ENCODE measurements at places on chromosomes 4 and X.

GRCh38 chr4:6381571-6382123 is 90.8 kb downstream of the PPP2R2C start:
- no peak for DNase-seq

DNA sequence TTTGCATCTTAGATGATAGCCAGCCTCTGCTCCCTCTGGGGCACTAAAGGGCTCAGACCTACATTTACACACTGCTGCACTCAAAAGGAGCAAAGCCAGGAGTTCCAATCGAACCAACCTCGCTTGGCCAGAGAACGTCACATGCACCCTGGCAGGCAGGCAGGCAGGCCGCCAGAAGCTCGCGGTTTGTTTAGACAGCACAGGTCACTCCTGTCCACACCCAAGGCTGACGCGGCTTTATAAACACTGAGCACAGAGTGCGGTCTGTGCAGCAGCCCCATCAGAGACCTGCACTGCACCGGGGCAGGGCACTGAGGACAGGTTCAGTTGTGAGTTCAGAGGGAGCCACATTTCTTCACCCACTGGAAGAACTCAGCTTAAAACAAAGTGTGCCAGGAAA is 143.9 kb downstream of the BCOR start:
- DNase-seq: peak; percentile 78

- peak; percentile 89 for DNase-seq
Observed at GRCh38 chr4:135508006-135508714, 1306.6 kb upstream of the PABPC4L start.

DNA sequence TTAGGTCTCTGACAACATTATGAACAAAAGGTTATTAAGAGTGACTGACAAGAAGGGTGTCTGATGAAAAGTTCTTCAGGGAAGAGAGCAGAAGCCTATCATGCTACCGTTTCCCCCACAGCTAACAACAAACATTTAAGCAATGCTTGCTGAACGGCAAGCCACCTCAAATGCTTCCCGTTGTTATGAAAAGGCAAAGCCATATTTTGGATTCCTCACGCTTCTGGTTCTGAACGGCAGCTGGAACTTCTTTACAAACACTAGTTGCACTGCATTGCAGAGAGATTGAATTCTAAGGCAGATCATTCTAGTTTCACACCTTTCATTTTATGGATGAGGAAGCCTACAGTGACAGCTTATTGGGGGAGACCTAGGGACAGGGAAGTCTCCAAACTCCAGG is 48.6 kb upstream of the NAP1L5 start:
- DNase-seq: no peak

- DNase-seq: no peak
Observed at GRCh38 chrX:154348114-154348531, 26.3 kb downstream of the FLNA start.

- DNase-seq: no peak
Observed at GRCh38 chr4:142447009-142447408, 399.1 kb downstream of the INPP4B start.

DNA sequence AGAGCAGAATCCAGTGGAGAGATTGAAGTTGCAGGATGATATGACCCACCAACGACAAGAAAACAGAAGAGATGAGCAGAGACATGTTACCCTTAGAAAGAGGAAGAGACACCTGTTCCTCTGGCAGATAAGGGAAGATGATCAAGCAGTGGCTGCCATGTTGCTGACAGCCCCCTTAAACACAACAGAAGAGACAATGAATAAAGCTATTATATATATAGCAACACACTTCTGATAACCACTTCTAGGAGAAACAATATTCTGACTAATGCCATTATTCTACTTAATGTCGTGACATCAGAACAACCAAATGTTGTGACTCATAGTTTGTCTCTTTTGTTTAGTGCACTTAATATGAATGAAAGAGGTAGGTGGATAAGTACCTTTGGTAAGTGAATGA is 44.9 kb downstream of the SH3RF1 start:
- DNase-seq: no peak

DNA sequence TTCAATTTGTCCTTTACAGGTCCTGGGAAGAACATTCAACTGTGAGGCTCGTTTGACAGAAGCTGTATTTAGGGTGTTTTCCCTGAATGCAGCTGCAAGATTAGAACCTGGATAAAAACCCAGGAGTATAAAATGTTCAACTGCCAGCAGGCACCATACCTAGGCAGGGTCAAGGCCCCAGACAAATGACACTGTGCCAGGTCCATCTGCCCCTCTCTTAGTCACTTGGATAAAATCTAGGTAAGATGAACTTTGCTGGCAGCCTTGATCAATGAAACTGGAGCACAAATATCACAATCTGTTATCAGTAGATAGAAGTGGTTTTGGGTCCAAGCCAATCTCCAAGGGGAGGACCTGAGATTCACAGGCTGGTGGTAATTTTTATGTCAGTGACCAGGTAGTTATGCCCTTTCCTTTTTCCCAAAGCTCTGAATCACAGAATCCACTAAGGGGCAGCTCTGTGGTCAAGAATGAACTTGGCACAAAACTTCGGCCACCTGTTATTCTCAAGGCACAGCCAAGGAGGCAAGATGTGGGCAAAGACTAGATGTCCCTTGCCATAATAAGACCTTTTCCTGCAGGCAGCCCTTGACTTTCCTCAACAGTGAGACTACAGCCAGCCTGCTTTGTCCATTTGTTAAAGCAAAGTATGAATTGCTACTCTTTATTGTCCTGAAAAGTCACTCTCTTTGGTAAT is 501.0 kb downstream of the PPARGC1A start:
- no peak for DNase-seq

GRCh38 chr4:147309434-147309833 is 171.5 kb upstream of the EDNRA start:
- peak; percentile 37 for DNase-seq

GRCh38 chrX:44303119-44303518 is 40.4 kb downstream of the EFHC2 start:
- DNase-seq: no peak

DNA sequence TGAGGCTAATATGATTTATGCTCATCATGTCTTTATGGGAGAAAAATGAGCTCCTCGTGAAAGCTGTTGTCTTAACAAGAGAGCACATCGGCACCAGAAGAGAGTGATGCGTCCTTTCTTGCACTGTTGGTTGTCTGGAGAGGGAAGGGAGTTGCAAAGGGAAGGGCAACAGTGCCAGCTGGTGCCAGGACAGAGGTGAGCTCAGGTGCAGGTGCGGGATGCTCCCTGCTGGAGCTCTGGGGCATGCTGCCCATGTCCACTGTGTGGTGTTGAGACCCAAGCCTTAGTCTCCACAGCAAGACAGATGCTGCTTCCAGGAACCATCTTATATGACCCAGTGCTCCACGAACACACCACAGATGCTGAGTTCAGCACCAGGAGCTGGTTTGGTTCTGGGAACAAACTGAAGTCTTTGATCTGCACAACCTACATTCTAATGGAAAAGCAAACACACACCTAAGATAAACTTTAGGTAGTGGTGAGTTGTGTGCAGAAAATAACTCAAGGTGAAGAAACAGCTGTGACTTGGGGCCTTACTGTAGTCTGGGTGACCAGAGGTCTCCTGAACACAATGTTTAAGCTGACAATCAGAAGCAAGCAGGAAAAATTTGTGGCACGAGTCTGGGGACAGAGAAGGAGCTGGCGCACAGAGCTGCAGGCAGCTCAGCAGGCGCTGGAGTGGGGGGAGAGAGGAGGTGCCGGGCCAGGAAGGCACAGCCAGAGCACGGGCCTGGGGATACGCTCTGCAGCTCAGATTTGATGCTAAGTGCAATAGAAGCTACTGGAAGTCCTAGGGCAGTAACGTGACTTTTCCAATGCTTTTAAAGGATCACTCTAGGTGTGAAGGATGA is 73.2 kb downstream of the HAUS3 start:
- DNase-seq: no peak

- no peak for DNase-seq
Observed at GRCh38 chrX:15158350-15158735, 111.5 kb downstream of the ASB9 start.

DNA sequence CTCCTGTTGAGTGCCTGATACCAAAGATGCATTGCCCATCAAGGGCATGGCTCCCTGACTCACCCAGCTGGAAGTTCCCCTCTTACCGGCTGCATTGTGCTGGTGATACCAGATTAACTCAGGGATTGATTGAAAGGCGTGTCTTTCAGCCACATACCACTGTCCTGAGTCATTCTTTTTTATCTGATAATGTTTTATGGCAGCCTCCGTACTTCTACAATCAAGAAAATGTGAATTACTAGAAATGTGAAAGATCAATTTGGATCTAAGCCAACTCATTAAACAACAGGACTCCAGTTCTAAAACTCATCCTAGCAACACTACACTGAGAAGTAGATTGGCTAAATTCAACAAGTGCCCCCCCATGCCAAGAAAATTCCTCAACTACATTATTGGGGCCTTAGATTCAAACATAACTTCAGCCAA is 40.0 kb downstream of the TXK start:
- peak; percentile 74 for DNase-seq

DNA sequence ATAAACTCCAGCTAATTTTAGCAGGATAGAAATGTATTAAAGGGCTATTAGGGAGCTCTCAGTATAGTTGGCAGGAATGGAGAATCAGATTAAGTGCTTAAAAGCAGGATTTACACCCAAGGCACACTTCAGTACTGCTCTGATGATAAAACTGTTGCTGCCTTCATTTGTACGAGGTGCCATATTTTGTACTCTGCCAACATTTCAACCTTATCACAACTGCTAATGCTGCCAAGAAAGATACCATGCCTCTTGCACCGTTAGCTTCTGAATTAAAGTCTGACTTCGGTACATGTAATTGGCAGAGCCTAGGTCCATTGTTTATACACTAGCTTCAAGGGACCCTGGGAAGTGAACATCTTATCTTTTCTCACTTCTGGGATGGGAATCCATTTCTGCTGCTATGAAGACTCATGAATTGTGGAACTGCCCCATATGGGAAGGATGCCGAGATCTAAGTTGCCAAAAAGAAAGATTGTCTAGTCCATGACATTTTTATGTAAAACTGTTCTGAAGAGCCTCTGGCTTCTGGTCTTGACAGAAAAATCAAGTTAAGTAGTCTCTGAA is 624.0 kb upstream of the IGFBP7 start:
- no peak for DNase-seq

DNA sequence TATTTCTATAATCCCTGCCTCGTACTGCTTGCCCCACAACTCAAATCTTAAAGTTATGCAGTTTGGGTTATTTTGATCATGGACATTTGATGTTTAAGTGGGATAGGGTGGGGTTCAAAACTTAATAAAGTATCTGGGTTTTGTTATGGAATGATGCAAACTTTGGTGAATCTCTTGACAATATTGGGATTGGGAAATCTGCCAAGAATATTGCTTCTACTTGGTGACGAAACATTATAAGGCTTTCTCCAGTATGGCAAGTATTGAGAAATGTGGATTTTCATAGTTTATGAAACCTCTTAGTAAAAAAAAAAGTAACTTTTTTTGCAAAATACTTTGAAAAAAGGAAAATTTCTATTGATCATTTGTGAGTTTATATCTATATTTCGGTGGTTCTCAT is 130.8 kb upstream of the SFRP2 start:
- DNase-seq: no peak

GRCh38 chr4:76459291-76459723 is 24.3 kb downstream of the SHROOM3 start:
- peak; percentile 75 for DNase-seq

- no peak for DNase-seq
Observed at GRCh38 chr4:103359900-103360299, 161.8 kb upstream of the CENPE start.

GRCh38 chrX:155262970-155263754 is 1.1 kb downstream of the RAB39B start:
- DNase-seq: no peak

DNA sequence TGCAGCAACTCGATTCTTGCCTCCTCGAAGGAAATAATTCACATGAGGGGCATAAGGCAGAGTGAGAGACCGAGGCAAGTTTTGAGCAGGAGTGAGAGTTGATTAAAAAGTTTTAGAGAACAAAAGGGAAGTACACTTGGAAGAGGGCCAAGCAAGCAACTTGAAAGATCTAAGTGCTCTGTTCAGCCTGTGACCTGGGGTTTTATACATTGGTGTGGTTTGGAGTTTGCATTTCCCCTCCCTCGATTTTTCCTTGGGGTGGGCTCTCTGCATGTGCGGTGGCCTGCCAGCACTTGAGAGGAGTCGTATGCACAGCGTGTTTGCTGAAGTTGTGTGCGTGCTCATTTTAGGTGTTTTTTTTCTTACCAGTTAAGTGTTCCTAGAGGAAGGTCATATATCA is 356.4 kb downstream of the KLHL4 start:
- DNase-seq: no peak

DNA sequence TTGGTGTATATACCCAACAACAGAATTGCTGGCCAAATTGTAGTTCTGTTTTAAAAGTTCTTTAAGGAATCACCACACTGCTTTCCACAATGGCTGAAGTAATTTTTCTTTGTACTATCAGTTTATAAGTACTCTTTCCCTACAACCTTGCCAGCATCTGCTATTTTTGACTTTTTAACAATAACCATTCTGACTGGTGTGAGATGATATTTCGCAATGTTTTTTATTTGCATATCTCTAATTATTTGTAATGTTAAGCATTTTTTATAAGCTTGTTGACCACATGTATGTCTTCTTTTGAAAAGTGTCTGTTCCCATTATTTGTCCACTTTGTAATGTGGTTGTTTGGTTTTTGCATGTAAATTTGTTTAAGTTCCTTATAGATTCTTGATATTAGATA is 509.9 kb upstream of the POU3F4 start:
- no peak for DNase-seq

DNA sequence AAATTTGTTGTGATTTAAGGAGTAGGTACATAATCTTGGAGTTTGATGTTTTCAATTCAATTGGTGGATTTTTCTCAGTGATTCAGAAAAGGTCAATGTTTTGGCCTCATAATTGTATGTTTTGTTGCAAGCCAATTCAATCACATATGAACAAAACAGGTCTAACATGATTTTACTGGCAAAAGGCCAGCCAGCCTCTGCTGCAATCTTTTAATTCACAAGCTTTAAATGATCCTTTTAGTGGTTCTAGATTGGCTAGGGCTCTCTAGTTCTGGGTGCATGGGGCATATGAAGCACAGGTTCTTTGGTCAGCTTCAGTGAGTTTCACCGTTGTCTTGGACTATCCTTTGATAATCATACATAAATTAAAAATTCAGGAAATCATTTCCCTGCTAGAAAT is 19.2 kb upstream of the SLC6A14 start:
- DNase-seq: no peak

Data from iris pigment epithelial cell (primary cell).